ENCODE measurements at places on chromosomes 6 and 20. TPM values are rescaled to one million over a fixed set of nuclear protein-coding genes. Genes with fewer than 3 reads are reported as not detected.

Gene PTPRK
- total RNA-seq = 51.7 TPM

Gene MBOAT1
- 8.7 TPM for total RNA-seq

Gene FAM50B
- total RNA-seq = not detected

Gene TFAP2D
- total RNA-seq = not detected

Gene EXOC2
- total RNA-seq = 19.4 TPM

Gene C4B
- 0.27 TPM for total RNA-seq

Gene COL20A1
- total RNA-seq = not detected

Gene CST5
- not detected for total RNA-seq
